ENCODE measurements at places on chromosomes 16 and 17.

DNA sequence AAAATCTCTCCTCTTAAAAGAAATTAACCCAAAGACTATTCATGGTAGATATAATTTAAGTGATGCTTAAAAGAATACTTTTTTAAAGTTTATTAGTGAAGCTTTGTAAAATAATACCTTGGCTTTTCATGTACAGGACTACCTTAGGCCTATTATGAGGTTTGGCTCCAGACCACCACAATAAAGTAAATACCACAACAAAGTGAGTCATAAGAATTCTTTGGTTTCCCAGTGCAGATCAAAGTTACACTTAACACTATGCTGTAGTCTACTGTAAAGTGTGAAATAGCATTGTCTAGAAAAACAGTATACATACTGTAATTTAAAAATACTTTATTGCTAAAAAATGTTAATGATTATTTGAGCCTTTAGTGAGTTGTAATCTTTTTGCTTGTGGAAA is 31.7 kb downstream of the CLTC start:
- peak; percentile 56 for DNase-seq

GRCh38 chr17:4477255-4477791 is 21.4 kb upstream of the SPNS2 start:
- DNase-seq = no peak

DNA sequence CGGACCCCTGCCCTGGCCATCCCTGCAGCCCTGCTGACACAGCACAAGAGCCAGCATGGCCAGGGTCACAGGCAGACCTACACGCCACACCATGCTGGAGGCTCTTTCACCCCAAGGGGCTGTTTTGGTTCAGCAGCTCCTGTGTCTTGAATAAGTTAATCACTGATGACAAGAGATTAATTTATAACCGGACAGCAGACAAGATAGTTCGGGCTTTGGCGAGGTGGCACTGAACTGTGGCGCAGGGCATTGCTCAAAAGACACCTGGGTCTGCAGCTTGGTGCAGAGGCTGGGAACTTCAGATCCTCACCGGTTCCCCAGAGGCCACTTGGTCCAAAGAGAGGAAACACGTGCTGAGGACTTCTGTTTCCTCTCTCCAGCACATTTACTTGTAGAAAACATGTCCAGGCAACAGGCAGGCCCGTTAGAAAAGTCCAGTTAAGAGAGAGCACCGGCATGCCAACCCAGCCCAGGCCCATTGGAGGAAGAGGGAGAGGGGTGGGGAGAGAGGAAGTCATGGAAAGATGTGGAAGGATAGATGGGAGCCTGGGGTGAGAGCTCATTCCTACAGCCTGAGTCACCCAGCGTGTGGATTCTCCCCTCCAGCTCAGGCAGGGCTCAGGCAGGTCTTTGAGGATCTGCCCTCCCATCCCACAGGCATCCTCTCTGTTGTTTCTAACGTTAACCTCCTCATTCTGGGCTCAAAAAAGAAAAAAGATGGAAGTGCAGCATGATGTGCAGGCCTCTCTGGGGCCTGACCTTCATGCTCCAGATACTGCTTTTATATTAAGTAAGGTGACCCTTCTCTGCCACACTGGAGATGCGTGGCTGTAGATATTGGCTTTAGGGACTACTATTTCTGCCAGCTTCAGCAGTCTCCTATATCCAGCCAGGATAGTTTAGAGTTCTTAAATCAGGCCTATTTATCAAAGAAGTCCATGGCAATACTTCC is 80.0 kb upstream of the HNF1B start:
- DNase-seq = no peak

- DNase-seq = peak; percentile 24
Measured at GRCh38 chr16:19601083-19601976, 45.8 kb downstream of the VPS35L start.

GRCh38 chr16:5018793-5019192 is 14.9 kb downstream of the NAGPA start:
- no peak for DNase-seq

DNA sequence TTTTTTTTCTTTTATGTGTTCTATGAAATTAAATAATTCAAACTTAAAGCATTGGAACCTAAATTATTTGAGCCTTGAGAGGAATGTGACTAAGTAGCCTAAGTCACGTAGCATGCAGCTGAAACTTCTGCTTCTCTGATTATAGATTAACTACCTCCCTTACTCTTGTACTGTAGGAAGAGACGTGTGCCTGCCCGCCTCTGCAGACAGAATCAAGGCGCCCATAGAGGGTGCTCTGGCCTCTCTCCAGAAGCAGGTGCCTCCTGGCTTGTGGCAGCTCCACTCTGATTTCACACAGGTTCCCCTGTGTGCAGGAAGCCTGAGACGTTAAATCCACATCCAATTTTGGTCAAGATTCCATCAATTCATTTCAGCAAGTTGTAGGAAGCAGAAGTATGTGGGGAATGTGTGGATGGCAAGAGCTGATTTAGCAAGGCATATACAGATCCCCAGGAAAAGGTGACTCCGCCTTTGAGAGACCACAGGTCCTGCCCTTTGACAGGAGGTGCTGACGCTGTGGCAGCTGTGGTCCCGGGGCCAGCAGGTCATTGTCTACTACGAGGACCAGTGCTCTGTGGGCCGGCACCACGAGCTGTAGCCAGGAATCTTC is 1418.8 kb downstream of the CDH11 start:
- no peak for DNase-seq

DNA sequence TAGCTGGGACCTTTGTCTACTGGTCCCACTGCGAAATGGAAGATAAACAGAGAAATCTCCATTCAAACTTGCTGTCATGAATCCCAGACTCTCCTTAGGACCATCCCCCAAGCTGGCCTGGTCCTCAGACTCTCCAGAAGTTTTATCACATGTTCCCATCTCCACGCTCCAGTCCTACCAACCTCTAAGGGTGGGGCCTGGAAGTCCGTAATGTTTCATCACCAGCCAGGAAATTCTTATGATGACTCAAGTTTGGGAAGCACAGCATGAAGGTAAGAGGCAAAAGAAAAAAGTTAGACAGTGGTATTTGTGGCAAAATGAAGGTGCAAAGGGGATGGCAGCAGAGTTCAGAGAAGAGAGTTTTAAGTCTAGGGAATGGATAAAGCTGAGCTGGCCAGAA is 52.7 kb downstream of the ZNF18 start:
- no peak for DNase-seq

DNA sequence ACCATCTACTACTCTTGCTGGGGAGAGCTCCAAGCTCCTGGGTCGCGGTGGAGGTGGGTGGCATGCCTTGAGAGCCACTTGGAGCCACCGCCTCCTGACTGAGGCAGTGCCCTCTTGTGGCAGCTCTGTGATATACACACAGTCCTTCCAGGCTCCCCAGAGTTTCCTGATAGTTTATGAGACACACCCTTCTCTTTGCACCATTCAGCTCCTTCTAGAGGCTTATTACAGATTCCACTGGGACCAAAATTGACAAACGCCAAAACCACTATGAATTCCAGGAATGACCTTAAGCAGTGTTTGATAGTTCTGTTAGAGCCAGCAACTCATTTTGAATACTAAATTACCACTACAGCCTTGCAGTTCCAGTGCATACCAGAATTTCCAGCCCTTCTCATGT is 170.1 kb upstream of the CDH13 start:
- peak; percentile 32 for DNase-seq

- no peak for DNase-seq
Measured at GRCh38 chr17:39054111-39054645, 87.0 kb upstream of the FBXO47 start.

GRCh38 chr17:63805591-63805990 is 21.6 kb upstream of the PSMC5 start:
- no peak for DNase-seq

DNA sequence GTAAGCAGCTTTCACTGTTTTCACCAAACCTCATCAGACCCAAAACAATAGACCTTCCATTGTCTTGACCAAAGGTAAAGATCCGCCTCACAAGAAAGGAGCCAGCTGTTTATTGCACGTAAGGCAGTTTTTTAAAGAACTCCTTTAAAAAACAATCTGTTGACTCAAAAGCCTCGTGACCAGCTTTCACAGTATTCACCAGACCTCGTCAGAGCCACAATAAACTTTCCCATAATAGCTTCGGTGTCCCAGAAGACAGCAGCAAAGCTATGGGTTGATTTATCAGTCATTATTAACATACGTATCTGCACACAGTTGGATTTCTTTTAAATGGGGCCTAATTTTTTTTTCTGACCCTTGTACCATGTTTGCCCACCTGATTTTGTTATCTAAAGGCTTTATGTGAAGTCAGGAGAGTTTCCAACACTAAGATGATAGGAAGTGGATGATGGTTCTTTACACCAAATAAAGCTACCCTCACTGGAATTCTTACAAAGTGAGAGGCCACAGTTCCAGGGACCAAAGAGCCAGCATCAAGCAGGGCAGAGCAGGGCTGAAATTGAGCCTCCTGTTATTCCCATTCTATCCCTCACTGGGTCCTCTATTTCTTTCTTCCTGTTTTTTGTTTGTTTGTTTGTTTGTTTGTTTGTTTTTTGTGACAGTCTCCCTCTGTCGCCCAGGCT is 17.6 kb upstream of the HELZ start:
- no peak for DNase-seq

GRCh38 chr17:1473841-1474240 is 17.8 kb upstream of the CRK start:
- DNase-seq = no peak

DNA sequence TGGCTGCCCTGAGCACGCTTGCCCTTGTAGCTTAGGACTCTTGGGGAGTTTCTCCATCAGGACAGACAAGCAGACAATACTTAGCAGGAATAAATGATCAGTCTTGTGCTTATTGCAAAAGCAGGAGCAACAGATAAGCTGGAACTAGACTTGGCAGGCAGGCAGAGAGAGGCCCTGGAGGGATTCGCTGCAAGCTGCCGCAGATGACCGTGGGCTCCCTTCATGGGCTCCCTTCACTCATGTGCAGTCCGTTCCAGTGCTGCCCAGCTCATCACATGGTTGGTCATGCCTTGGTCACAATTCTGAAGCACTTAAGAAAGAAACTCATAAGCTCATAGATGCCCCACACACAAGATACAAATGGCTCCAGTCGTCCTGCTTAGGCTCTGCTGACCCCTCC is 2.4 kb upstream of the SLC5A10 start:
- no peak for DNase-seq

DNA sequence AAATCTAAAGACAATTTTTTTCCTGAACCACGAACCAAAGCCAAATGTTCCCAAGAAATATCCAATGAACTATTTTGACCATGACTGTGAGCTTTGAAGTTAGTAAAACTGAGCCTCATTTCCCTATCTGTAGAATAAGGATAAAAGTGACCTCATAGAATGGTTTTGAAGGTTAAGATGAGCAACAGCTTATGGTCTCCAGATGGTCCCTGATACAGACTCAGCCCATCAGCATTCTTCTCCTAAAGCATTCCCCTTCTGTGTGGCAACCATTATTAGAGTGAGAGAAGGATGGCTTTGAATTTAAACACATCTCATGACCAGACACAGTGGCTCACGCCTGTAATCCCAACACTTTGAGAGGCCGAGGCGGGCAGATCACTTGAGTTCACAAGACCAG is 70.1 kb downstream of the COPRS start:
- DNase-seq = no peak

- no peak for DNase-seq
Measured at GRCh38 chr17:42775534-42776098, 2.4 kb downstream of the VPS25 start.

DNA sequence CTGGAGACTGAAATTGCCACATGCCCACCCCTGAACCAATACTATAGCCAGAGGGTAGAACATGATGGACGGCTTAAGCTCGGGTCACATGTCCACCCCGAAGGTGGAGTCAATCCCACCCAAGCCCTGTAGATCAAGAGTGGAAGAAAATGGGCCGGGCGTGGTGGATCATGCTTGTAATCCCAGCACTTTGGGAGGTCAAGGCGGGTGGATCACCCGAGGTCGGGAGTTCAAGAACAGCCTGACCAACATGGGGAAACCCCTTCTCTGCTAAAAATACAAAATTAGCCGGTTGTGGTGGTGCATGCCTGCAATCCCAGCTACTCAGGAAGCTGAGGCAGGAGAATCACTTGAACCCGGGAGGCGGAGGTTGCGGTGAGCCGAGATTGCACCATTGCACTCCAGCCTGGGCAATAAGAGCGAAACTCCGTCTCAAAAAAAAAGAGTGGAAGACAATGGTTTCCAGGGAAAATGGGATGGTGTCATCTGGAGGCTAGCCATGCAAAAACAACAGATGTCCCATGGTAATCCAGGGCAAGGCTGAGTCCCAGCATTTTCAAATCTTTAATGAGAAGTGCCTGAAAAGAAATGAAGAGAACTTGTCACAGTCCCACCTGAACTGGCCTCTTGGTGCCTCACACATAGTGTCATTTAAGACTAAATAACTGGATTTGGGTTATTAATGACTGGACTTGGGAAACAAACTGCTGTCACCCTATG is 30.1 kb downstream of the CD300LF start:
- DNase-seq = no peak

GRCh38 chr16:17467923-17468540 is 2.7 kb downstream of the XYLT1 start:
- DNase-seq = peak; percentile 37

- DNase-seq = no peak
Measured at GRCh38 chr17:76435751-76436150, 17.2 kb downstream of the UBE2O start.

- no peak for DNase-seq
Measured at GRCh38 chr17:4657678-4658077, 16.2 kb upstream of the ALOX15 start.
